ENCODE measurements at places on chromosomes 11 and 22.

GRCh38 chr22:49325531-49326395, 501.9 kb downstream of the BRD1 start:
- peak; percentile 6 for DNase-seq

DNA sequence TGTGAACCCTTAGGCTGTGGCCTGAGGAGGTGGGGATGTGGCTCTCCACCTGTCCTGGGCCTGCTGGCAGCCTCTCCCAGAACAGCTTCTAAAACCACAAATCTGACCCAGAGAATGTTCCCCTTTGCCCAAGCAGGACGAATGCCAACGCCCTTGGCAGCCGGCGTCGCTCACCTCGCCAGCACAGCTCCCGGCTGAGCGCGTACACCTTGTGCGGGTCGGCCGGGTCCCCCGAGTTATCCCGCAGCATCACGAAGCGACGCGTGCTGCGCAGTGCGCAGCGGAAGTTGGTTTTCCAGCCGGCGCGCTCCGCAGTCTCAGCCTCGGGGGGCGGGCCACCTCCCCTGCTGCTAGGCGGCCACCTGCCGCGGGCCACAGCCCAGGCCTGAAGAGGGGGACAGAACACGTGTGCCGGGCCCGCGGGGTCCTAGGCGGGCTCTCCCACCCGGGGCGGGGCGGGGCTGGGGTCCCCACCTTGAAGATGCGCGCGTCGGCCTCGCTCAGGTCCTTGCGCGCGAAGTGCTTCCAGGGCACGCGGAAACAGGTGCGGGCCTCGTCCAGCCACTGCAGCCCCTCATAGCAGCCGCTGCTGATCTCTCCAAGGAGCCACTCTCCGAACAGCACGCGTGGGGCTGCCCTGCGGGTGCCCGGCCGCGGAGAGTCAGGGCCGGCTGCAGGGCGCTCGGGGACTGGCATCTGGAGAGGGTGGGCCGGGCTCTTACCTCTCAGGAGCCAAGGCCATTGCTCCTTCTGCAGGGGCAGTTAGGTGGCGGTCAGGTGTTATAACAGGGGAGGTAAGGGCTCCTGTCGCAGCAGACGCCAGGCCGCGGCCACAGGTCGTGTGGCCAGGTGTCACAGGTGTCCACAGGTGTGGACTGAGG, 887 bp downstream of the IRF7 start:
- DNase-seq: no peak

DNA sequence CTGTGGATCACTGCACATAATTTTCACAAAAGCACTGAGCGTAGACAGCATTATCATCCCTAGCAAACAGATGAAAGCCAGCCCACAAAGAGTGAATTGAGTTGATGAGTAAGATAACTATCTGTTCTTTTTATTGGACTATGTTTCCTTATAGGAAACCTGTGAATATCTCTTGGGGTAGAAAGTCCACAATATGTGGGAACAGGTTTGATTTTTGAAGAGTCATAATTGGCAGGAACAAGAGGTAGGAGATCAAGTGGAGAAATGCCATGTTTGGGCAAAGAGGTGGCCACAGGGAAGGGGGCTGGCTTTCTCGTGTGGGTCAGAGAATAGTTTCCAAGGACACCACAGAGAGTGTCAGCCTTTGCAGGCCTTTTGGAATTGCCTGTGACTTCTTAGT, 23.9 kb downstream of the OR51E2 start:
- no peak for DNase-seq

DNA sequence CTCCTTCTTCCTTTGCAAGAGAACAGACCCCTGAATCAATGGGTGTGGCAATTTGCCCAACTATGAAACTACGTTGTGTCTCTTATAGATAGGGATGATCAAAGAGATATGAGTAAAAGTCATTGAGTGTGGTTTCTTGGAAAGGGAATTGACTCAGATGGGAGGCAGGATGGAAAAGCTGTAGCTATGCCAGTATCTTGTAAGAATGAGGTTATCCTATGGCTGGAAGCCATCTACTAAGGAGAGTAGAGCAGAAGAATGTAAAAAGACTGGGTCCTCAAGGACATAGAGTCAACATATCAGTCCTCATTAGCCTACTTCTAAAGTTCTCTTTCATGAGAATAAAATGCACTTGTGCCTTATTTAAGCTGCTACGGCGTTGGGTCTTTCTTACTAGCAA, 78.9 kb upstream of the POU2AF2 start:
- no peak for DNase-seq

- DNase-seq: no peak
These were observed 2.0 kb downstream of the CYTH4 start for GRCh38 chr22:37284126-37284804.

GRCh38 chr22:32265882-32266767, 11.0 kb upstream of the SLC5A4 start:
- peak; percentile 80 for DNase-seq

GRCh38 chr22:45511847-45512261, 9.2 kb downstream of the FBLN1 start:
- DNase-seq: peak; percentile 76

GRCh38 chr11:8934742-8935488, 2.2 kb upstream of the C11orf16 start:
- no peak for DNase-seq

DNA sequence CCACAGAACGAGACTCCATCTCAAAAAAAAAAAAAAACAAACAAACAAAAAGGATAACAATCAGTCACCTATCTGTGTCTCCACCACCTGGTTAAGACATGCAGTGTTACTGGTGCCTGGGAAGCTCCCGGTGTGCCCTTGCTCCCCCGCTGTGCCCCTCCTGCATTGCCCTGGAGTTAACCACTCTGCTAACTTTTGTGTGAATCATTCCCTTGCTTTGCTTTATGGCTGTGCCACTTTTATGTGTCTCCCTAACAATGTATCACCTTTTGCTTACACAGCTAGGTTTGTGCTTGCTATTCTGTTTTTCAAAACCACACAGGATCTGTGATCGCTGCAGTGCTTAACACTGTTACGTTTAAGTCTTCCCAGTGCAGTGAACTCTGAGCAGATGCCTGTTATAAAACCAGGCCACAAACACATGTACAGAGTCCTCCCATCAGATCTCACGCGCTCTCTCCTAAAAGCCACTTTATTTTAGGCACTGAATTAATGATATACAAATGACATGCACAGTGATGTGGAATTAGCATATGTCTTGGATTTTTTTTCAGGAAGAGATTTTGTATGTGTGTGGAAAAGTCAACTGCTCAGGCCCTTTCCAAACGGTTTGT, 69.9 kb downstream of the BUD13 start:
- DNase-seq: no peak

DNA sequence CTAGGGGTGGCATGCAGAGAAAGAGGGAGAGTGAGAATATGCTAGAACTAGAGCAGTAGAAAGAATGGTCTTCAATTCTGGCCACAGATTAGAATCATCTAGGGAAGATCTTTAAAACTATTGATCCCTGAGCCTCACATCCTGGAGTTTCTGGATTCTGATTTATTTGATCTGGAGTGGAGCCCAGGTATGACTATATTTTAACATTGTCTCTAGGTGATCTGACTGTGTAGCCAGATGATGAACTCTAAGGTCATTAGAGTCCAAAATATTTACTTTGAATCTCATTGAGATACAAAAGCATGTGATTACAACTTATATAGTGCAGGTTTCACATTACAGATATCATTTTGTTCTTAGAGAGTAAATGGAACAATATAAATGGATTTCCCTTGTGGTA, 79.7 kb downstream of the FDX1 start:
- no peak for DNase-seq

DNA sequence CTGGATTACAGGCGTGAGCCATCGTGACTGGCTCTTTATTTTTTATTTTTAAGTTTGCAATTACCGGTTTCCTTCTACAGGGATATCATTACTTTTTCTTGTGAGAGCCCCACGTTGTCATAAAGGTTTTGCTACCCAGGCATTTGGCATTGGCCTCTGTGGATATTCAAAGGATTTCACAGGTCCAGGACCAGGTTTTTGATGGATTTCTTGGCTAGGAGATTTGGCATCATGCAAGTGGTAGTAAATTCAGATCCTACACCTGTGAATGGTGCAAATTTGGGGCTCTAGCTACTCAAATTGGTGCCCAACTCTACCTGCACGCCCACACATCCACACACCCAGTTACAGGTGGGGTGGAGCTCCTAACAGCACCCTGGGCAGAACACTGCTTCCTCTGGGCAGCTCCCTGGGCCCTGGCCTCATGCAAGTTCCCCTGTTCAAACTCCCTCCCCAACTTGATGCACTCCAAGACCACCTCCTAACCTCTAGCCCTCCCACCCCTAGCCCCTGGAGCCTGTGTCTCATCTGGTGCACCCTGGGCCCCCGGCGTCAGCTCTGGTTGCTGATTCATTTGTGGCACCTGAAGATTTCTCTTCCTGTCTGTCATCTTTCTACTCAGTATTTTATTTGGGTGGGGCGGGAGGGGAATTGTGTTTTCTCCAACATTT, 9.3 kb upstream of the MRGPRD start:
- peak; percentile 4 for DNase-seq

GRCh38 chr11:102139081-102139498, 28.8 kb downstream of the YAP1 start:
- no peak for DNase-seq

DNA sequence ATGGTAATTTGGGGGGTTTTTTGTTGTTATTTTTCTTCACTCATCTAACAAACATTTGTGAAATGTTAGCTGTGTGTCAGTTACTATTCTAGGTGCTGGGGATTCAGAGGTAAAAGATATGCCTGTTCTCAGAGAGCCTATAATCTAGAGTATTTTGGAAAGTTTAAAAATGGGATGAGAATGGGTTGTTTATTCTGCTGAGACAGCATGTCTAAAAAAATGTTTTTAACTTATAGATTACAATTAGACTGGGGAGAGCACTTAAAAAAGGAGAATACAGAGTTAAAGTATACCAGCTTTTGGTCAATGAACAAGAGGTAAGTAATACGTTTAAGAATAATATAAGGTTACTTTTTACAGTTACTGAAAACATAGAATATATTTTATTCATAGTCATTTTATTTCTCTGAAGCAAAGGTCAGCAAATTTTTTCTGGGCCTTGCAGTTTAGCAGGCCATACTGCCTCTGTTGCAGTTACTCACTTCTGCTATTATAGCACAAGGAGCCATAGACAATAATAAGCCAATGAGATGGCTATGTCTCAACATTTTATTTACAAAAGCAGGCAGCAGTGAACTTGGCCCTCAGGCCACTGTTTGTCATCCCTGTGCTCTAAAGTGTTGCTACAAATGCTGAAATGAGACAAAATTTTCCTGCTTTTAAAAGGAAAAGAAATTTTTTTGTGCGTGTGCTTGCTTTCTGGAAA, 60.0 kb downstream of the DKK3 start:
- DNase-seq: no peak

- DNase-seq: no peak
These were observed 74.6 kb downstream of the ADM start for GRCh38 chr11:10379426-10379825.

- no peak for DNase-seq
These were observed 18.1 kb downstream of the GLB1L2 start for GRCh38 chr11:134349802-134350355.

DNA sequence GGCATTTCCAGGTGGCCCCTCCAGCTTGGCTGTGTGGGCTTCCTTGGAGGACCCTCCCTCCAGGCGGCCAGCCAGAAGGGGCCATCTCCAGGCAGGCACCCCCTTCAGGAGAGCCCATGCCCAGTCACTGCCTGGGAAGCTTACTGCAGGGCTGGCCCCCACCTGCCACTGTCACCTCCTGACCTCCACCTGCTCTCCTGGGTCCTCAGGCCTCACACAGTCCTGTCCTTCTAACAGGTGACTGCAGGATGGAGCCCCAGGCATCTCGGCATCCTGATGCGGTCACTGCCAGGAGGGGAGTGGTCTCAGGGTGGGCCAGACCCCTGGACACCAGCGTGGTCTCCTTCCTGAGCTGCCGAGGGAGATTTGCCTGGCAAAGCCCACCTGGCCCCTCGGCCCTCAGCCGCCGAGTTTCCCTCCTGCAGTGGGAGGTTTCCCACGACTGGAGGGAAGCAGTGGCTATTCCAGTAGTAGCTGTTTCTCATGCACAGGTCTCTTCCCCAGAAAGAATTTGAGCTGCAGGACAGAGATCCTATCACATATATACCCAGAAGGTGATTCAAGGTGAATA, 13.0 kb downstream of the TBX1 start:
- no peak for DNase-seq

- DNase-seq: no peak
These were observed 150.8 kb upstream of the SYT13 start for GRCh38 chr11:45436966-45437365.

- DNase-seq: no peak
These were observed 16.2 kb downstream of the MISFA start for GRCh38 chr11:18615628-18616392.

- DNase-seq: no peak
These were observed 31.7 kb upstream of the APLP2 start for GRCh38 chr11:130037881-130038585.

GRCh38 chr11:101848262-101848661, 66.5 kb upstream of the CEP126 start:
- no peak for DNase-seq

DNA sequence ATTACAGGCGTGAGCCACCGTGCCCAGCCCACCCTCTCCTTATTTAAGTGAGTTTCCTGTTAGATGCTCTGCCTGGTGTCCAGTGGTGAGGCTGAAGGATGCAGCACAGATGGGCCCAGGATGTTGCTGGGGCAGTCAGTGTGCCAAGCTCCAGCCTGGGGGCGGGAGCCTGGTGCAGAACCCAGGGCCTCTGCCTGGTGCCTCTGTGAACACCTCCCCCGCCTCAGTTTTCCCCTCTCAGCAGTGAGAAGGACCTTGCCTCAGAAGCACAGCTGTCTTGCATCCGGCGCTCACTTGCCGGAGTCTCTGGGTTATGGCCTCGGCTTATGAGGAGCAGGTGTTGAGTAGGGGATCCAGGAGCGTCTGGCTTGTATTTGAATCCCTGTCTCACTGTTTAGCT, 116.2 kb downstream of the KIAA1671 start:
- DNase-seq: no peak

- no peak for DNase-seq
These were observed 26.7 kb downstream of the OSBPL5 start for GRCh38 chr11:3138178-3139085.

- DNase-seq: no peak
These were observed 1446.4 kb downstream of the TBC1D22A start for GRCh38 chr22:48208894-48209293.
